NCI-H774 (cell line): ENCODE measurements at places on chromosomes 11 and 22.

GRCh38 chr11:120208777-120209176 lies 2.1 kb upstream of the OAF start:
- DNase-seq: no peak

DNA sequence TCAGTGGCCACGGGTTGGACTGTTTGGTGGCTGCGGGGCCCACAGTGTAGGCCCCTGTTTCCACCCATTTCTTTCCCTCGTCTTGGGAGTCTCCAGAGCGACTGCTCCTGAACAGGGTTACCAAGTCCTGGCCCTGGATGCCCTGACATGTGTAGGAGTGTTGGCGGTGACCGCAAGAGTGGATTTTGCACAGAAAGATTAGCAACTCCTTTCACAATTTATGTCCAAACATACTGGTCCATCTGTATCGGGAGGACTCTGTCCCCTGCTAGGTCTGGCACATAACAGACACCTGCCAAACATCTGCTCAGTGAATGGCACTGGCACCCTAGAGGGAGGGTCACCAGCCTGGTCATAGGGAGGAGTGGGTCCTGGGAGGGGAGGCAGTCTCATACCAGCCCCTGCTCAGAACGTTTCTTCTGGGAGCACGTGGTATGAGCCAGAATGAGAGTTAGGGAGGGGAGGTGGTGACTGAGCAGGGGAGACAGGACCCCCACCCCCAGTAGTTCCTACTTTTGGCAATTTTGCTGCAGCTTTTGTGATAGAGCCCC lies 3.4 kb upstream of the APOA1 start:
- DNase-seq: no peak

GRCh38 chr22:32052244-32052643 lies 9.2 kb downstream of the SLC5A1 start:
- no peak for DNase-seq

DNA sequence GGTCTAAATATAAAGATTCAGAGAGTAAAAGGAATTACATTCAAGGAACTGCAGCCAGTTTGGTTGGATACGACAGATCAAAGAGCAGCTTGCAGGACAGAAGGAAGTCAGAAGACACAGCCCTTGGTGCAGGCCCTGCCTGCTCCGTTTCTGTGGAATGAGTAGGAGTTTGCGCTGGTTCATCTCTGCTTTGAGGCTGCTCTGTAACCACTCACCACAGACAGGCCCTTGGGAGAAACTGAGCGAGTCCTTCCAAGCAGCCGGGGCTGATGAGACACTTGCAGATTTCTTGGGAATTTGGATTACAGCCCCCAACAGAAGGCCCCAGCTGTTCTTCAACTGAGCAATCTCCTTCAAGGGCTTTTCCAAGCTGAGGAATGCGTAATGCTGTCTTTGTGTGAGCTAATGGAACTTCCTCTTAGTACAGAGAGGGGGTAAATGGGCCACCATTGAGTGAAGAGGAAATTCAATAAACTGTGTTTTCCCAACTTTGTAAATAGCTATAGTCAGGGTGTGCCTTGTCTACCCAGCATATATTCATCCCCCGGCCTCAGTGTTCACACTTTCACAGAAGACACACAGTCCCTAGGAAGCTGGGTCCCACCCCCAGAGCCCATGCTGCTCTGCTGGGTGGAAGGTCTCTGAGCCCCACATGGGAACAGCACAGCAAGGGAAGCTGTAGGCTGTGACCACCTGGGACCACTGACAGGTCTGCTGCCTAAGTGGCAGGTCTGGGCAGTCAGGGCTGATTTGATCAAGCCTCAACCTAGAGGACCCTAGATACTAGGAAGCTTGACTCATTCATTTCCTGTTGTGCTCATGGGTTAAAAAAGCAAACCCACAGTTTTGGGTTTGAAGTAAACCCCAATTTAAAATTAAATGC lies 16.6 kb downstream of the IL10RA start:
- no peak for DNase-seq

DNA sequence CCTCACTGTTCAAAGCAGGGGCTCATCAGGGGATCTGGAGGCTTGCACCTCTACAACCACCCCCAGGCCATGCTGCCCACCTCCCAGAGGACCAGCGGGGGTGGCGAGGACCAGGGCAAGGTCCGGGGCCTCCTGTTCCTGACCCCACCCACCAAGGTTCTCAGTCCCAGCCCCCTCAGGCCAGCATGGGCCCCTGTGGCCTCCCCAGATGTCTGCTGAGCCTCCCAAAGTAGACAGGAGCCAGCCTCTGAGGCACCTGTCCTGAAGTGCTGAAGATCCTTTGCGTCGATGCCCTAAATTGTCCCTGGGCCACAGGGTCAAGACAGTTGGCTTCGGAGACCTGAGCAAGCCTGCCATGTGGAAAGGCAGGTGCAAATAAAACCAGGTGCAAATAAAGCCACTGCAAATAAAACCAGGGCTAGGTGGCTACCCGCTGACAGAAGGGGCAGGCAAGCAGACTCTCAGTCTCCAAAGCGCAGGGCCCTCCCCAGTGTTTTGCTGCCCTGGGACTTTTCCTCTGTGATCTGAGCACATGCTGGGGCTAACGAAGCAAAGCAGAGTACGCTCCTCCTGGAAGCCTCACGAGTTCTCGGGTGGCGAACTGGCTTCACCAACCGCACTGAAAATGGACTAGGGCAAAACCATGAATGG lies 22.4 kb upstream of the ARFGAP3 start:
- DNase-seq: no peak

DNA sequence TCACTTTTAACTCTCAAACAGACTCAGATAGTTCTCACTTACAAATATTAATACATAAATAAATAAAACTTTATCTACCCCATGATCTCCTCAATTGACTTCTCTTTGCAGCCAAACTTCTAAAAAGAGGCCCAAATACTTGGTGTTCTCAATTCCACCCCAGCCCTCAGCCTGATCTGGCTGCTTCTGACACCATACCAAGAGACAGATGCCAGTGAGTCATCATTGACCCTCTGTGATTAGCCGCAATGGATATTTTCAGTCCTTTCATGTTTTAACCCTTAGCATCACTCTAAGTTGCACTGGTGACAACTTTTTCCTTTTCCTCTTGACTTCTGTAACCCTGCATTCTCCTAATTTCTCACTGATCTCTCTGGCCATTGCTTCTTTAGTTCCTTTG lies 184.1 kb upstream of the ARHGAP20 start:
- DNase-seq: no peak

DNA sequence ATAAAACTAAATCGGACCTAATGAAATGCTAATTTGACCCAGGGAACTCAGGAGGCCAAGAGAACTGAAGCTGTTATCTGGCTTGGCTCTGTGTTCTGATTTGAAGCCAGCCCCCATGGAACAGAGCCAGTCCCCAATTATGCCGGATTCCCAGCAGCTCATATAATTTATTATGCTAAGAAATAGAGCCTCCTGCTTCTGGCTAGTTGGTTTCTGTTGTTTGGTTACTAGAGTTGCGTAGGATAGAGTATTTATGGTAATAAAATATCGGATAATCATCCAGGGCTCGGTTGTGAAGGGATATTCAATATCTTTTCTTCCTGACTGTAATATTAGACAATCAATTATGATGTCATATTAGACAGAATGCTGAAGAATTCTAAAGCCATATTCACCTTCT lies 120.4 kb upstream of the TTC12 start:
- no peak for DNase-seq
